Endothelial cell (in vitro differentiated cells): ENCODE measurements at places on chromosomes 1 and 21.

DNA sequence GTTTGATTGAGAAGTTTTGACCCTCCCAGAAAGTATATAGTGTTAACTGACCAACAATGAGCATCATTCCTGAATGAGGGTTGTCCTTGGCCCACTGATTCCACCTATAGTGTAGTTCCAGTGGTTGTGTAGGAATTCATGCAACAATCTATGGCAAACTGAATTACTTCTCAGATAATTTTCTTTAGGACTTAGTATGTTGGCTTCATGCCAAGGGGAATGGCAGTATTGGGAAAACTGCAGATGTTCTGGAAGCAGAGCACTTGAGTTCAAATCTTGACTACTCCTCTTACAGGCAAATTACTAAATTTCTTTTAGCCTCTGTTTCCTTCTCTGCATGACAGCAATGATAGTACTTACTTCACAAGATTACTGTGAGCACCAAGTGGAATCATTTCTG is 65.8 kb downstream of the LRIG2 start:
- DNase-seq: no peak

GRCh38 chr1:160726114-160726497 is 12.9 kb upstream of the SLAMF7 start:
- DNase-seq: no peak

GRCh38 chr1:211037095-211037494 is 96.9 kb downstream of the KCNH1 start:
- no peak for DNase-seq

GRCh38 chr1:61561666-61562065 is 163.3 kb downstream of the TM2D1 start:
- no peak for DNase-seq

DNA sequence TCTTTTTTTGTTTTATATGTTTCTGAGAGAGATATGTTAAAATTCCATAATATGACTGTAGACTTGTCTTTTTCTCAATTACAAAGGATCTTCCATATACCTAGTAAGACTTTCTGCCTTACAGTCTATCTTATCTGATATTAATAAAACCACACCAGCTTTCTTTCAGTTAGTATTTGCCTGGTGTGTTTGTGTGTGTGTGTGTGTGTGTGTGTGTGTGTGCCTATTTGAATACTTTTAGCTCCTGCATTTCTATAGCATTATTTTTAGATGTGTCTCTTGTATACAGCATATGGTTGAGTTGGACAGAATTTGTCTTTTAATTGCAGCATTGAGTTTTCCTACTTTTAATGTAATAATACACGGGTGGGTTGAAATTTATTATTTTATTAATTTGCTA is 27.5 kb downstream of the ST6GALNAC3 start:
- DNase-seq: no peak

DNA sequence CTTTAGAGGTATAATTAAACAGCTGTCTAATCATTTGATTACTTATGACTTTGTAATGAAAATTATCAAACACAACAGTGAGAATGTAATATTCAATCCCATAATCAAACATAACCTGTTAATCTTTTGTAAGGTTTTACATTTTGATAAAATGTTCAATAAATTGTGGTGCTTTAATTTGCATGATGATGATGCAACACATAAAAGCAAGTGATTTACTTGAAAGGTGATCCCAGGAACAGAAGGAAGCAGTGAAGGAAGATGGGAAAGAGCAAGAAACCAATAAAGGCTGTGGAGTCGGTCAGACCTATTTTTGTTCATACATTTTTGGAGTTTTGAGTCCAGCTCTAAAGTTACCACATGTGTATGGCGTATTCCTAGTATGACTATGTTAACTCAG is 29.6 kb downstream of the ZNF695 start:
- no peak for DNase-seq

GRCh38 chr1:168799927-168800605 is 71.1 kb upstream of the DPT start:
- no peak for DNase-seq

DNA sequence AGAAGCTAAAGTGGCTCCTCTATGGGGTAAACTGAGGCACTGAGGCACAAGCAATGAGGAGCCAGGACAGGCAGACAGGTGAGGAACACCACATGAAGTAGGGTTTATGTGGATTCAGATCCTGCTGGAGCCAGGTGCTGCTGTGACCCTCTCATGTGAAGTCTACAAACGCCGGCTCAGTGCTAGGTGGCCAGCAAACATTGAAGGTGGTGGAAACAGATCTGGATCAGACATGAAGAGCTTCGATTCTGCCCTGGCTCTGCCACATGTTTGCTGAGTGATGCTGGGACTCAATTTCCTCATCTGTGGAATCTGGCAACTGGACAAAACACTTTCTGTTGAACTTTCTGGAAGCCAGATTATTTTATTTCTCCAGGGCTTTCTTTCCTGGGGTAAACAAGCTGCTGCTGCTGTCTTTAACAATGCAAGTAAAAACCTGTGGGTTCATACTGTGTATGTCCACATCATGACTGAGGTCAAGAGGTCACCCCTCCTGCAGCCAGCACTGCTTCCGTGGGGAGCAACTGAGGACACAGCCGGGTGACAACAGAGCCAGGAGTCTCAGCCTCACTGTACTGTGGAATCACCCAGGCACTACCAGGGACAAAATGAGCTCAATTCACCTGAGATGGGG is 33.3 kb downstream of the HMGB4 start:
- DNase-seq: no peak

- no peak for DNase-seq
These were observed 49.6 kb upstream of the GOLT1A start for GRCh38 chr1:204263254-204263910.

GRCh38 chr1:9688599-9688998 is 37.1 kb downstream of the PIK3CD start:
- no peak for DNase-seq

GRCh38 chr21:34857122-34857713 is 188.4 kb downstream of the CLIC6 start:
- DNase-seq: no peak

- DNase-seq: peak; percentile 9
These were observed 660 bp upstream of the PDE4B start for GRCh38 chr1:65791801-65792668.

GRCh38 chr1:208269338-208269666 is 25.1 kb upstream of the PLXNA2 start:
- DNase-seq: no peak

DNA sequence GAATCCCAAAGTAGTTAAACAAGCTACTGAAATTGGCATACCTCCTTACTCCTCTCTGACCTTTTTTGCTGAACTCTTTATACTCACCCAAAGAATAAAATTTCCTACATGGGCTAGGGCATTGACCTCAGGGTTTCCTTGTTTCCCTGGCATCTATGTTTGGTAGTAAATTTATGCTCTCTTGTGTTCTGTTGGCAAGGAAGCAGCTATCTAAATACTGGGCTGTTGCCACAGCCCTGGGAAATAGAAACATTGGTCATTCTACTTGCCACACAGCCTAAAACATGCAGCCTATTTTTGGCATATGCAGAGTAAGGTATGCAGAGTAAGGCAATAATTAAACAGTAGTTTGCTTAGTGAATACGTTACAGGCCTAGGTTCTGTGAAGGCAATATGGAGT is 351.4 kb downstream of the HLX start:
- DNase-seq: no peak

DNA sequence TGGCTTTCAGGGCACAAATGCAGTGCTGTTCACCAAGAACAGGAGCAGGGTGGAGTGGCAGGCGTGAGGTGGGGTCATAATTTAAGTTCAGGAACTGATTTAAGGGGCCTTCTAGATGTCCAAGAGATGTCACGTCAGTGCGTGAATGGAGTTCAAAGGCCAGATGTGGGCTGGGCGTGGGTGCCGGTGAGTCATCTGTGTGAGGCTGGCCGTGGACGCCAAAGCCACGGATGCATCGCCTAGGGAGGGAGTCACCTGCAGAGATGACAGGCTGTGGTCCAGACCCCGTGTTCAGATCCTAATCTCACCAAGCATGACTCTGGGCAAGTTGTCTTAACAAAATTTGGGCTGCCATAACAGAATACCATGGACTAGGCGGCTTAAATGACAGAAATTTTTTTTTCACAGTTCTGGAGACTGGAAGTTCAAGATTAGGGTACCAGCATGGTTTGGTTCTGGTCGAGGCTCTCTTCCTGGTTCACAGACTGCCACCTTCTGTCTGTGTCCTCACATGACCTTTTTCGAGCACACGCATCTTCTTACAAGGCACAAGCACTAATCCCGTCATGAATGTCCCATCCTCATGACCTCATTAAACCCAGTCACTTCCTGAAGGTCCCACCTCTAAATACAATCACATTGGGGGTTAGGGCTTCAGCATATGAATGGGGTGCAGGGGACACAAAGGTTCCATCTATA is 109.6 kb downstream of the PRDM2 start:
- DNase-seq: no peak
